ENCODE measurements at places on chromosomes 4 and X.
A peak's percentile ranks its signal among the peaks of the same experiment; 100 is the strongest.

DNA sequence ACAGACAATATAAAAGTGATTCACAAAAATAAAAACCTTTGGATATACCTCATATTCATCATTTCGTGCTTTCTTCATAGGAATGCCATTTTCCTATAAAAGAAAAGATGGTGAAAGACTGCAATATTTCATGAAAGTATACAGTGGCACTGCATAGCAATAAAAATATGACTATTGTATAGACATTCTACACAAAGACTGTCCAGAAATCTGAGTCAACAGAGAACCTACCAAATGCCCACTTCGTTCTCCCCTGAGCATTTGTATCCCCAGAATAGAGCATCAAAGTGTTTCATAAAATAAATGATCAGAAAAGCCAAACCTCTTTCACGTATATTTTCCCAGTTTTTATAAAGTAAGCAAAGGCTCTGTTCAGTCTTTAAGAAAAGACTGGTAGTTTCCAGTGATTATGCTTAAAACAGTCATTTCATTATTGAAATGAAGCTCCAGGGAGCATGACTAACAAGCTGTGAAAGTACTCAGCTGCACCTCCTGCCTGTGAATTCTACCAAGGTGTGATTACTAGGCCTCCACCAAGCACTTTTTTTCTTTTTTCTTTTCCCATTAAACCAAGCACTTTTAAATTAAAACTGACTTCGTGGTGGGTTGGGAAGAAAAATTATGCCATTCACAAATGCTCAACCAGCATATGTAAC is 20.2 kb downstream of the PPA2 start:
- DNase-seq: peak; percentile 12

GRCh38 chr4:138838251-138838650 is 177.3 kb upstream of the NOCT start:
- DNase-seq: no peak

DNA sequence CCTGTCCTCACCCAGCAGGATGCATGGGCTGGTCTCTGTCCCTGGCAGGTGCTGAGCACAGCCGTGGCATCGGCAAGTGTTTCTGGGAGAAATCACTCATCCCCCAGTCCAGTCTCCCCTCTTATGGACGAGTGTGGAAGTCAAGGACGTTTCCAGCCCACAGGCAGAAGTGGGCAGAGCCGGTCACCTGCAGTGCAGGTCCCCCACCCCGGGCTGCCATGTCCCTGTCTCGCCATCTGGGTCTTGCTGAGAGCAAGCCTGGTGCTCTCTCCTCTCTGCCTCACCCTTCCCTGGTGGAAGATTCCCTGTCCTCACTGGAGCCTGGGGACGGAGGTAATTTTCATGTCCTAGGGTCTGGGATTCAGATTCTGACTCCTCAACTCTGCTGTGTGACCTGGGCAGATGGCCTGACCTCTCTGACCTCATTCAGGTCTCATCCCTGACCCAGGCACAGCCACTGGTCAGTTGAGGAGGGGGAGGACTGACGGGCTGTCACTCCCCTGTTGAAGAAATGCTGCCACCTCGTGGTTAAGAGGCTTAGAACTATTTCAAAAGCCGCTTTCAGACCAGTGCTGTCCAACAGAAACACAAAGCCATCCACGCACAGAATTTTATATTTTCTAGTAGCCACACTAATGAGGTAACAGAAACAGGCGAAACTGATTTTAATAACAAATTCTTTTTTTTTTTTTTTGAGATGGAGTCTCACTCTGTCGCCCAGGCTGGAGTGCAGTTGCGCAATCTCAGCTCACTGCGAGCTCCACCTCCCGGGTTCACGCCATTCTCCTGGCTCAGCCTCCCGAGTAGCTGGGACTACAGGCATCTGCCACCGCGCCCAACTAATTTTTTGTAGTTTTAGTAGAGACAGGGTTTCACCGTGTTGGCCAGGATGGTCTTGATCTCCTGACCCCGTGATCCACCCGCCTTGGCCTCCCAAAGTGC is 1.8 kb downstream of the CPZ start:
- DNase-seq: peak; percentile 3

DNA sequence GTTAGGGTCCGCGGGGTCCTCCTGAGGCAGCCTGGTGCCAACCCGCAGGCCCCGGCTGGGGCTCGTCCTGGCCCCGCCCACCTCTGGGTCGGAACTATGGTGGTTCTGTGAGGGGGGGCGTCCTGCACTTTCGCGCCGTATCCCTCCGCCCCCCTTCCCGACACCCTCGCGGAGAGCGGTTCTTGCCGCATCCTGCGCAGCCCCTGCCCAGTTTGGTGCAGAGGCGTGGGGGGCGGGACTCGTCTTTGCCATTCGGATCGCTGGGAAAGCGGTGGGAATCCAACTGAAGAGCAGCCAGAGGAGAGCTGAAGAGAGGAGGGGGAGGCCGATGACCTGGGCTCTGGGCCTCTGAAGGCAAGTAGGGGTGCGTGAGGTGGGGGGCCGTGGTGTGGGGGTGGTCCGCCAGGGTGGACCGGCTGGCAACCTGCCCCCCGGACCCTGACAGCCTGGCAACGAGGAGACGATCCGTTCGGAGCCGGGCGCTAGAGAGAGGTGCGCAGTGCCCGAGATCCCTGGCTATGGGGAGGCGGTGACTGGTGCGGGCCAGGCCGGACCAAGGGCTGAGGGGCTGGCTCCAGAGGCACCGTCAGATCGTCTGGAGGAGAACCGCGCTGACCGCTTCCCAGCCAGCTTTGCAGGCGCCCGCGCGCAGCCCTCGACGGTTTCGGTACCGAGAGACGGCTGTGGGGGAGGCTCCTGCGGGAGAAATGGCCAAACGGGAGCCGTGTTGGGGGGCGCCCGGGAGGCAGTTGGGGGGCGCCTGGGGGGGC is at the start of gene GPRASP1:
TSS of gene GPRASP1 (plus strand) at position 242 of the 770 bp plus-strand sequence. CDS start 2,431 bp downstream, outside the sequence.
- no peak for DNase-seq

DNA sequence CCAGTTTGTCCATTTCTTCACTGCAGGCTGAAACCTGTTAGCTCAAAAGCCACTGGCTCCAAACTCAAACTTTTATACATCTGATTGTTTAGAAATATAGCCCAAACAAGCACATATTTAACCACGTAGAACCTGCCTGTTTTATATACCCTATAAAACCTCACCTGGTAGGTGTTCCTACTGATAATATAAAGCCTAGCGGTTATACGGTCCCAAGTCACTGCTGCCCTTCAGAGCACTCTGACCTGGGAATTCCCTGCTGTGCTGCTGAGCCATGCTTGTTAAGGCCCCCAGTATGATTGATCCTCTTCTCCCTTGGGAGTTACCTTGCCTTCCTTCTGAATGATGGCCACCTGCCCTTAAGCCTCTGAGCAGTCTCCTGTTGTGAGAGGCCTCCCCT is 432.8 kb upstream of the LCORL start:
- DNase-seq: no peak

GRCh38 chr4:23373261-23373660 is 516.6 kb downstream of the PPARGC1A start:
- DNase-seq: no peak
